PC-3 (cell line): ENCODE measurements at places on chromosomes 13 and 19. TPM values are rescaled to one million over a fixed set of nuclear protein-coding genes. Genes with fewer than 3 reads are reported as not detected.

The POLR1G gene
- 25.9 and 43.0 TPM in 2 replicates for total RNA-seq

The CBY2 gene
- total RNA-seq = not detected in 2 replicates

The NPAS1 gene
- total RNA-seq = 1.1 and 1.6 TPM in 2 replicates

The MYO1F gene
- total RNA-seq = 2.0 TPM in 1 of 2 replicates, not detected in the other
